ENCODE measurements at places on chromosomes 2 and 18.

DNA sequence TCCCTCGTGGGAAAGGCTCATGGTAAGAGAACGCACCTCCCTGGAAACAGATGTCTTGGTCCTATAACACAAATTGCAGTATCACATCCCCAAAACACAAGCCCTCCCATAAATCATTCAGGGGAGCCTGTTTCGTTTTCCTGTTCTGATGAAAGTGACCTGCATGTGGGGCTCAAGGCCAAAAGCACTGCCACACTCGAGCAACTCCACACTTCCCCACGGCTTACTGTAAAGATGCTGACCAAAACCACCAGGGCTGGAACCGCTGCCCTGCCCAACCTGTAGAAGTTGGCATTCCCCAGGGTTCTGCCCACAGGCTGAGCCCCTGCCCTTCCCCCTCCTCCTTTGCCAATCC, 139.7 kb downstream of the BCL11A start:
- no peak for DNase-seq

- no peak for DNase-seq
These were observed 65.0 kb downstream of the NFATC1 start for GRCh38 chr18:79460481-79461300.

GRCh38 chr2:71797035-71797810, 343.9 kb downstream of the DYSF start:
- no peak for DNase-seq

GRCh38 chr2:33022989-33023727, 76.4 kb downstream of the LTBP1 start:
- no peak for DNase-seq

GRCh38 chr2:220956429-220956828, 615.7 kb downstream of the EPHA4 start:
- DNase-seq = no peak

- no peak for DNase-seq
These were observed 17.7 kb downstream of the CNDP2 start for GRCh38 chr18:74513883-74514205.

DNA sequence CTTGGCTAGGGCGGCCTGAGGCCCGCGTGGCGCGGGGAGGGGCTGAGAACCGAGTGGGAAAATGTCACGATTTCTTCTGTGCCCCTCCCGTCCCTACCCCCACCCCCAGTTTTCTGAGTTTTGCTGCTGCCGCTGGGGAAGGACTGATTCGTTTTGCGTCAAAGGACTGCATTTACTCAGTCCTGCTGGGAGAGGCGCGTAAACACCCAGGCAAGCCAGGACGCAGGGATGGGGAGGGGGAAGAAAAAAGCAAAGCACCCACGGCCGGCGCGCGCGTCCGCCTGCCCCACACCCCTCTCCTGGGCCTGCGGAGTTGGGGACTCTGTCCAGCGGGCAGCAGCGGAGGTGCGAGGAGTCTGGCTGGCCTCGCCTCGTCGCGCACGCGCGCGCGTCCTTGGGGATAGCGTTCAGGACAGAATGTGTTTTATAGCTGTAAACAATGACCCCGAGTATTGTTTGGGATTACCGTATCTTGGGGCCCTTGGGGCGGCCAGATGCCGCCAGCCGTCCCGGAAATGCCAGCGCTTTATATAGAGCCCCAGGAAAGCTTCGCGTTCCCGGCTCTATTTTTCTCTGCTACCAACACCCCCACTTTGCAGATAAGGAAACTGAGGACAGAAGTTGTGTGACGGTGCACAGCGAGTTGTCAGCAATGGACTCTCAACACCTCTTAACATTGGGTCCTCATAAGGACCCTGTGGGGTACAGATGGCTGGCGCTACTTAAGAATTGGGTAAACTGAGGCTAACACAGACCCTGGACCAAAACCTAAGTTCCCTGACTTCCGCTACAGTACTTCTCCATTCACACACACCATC, 1.7 kb upstream of the FOSL2 start:
- peak; percentile 31 for DNase-seq

- no peak for DNase-seq
These were observed 4.0 kb downstream of the NT5DC4 start for GRCh38 chr2:112724591-112725525.

DNA sequence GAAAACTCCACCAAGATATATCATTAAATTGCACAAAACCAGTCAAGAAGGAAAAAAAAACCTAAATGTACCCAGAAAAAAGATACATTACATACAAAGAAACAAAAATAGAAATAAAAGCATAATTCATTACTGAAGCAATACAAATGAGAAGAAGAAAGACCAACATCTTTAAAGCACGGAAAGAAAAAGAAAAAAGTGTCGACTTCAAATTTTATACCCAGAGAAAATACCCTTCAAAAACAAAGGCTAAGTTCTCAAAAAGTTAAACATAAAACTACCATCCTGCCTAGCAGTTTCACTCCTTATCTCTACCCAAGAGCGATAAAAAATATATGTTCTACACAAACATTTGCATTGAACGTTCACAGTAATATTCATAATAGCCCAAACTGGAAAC, 82.0 kb downstream of the ATAD2B start:
- no peak for DNase-seq
